NCI-H2107 (cell line): ENCODE measurements at places on chromosomes 7 and 10.

DNA sequence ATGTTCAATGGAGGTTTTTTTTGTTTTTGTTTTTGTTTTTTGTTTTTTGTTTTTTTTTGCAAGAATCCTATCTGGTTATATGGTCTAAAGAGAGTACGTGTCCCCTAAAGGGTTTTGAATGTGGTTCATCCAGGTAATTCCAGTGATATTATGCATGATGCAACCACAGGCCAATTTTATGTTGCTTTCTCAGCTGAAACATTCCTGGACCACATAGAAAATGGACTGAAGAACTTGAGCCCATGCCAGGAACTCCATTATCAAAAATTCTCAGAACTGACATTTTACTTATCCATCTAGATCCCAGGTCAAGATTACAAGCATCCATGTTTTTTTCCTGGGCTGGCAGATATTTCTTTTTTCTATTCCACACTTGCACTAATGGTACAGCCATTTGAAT, 11.5 kb upstream of the MINDY3 start:
- DNase-seq: no peak

DNA sequence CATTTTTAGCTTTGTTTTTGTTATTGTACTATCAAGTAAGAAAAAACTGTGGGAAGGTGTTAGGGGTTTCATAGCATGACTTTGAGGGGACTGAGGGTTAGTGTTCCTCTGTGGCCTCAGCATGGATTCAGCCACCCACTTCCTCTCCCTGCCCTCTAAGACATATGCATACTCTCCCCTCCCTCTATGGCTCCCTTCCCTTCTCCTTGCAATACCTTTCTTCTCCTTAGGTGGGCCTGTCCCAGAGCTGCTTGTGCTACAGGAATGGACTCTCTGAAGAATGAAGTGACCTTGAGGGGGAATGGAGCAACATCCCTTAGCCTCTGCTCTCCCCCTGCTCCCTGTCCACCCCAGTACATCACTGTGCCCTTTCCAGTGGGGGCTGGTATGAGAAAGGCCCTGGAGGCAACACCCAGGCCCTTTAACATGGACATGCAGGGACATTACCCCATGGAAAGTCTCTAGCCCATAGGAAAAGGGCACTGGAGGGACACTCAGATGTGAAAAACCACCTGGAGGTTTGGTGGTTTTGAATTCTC, 22.4 kb downstream of the CDH23 start:
- no peak for DNase-seq

DNA sequence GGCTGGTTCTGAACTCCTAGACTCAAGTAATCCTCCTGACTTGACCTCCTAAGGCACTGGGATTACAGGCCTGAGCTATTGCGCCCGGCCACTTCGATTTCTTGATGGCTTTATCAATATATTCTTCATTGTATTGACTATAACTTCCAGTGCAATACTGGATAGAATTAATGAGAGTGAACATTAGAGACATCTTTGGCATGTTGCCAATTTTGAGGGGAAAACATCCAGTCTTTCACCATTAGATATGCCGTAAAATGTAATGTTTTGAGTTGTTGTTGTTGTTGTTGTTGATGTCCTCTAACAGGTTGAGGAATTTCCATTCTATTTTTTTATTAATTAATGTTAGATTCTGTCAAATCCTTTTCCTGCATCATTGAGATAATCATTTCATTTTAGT, 578.9 kb downstream of the ZWINT start:
- no peak for DNase-seq

- no peak for DNase-seq
Observed at GRCh38 chr7:141842904-141843303, 1.6 kb upstream of the PRSS37 start.

- DNase-seq: no peak
Observed at GRCh38 chr7:46886669-46887374, 695.1 kb downstream of the TNS3 start.

- no peak for DNase-seq
Observed at GRCh38 chr10:72329290-72330068, 25.2 kb downstream of the DNAJB12 start.

DNA sequence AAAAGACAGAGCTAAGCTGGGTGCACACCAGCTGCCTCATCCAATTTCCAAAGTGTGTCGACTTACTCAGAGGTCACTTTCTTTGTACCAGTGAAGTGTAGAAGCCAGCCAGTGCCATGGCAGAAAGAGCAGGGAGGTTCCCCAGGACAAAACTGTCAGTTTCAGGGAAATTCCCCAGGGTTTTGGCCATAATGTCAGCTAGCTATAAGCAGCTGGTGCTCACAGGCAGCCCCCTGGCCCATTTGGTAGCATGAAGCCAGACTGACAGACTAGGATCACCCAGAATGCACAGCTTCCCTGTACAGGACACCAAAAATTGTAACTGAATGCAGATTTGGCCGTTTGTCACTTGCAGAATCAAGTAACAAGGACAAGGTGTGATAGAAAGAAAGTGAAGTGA, 28.6 kb downstream of the MRPL32 start:
- no peak for DNase-seq

DNA sequence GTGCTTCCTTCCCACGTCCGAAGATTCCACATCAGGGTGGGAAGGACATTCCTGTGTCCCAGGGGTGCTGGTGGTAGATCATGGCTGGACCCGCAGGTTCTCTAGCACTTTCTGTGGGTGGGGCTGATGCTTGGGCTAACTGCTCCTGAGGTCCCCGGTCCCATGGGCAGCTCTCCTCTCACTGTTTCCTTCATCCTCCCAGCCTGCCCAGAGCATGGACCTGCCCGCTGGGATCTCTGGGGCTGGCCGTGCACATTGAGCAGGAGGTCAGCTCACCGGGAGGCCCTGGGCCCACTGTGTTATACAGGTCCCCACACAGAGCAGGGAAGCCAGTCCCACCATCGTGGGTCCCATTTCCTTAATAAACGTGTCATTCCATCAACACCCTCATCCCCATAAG, 502.3 kb downstream of the TCERG1L start:
- DNase-seq: no peak

- no peak for DNase-seq
Observed at GRCh38 chr7:101690061-101690460, 61.0 kb upstream of the MYL10 start.

GRCh38 chr10:13699216-13699615, 112.5 kb downstream of the PRPF18 start:
- no peak for DNase-seq

- no peak for DNase-seq
Observed at GRCh38 chr7:54781134-54781920, 22.3 kb upstream of the SEC61G start.

DNA sequence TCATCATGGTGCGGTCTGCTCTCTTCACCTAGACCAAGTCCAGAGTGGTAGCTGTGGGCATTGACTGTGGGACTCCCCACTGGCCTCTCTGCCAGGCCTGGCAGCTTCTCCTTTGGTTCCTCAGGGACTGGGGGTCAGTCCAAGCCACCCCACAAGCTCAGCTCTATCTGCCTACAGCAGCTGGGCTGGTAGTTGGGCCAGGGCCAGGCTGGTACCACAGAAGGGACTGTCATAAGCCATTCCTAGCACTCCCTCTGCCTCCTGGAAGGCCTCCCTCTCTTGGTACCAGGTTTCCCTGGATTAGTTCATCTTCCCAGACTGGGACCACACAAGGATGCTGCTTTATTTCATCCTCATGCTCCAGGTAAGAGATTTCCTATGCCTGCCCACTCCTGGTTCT, 24.2 kb upstream of the UNC5B start:
- no peak for DNase-seq

DNA sequence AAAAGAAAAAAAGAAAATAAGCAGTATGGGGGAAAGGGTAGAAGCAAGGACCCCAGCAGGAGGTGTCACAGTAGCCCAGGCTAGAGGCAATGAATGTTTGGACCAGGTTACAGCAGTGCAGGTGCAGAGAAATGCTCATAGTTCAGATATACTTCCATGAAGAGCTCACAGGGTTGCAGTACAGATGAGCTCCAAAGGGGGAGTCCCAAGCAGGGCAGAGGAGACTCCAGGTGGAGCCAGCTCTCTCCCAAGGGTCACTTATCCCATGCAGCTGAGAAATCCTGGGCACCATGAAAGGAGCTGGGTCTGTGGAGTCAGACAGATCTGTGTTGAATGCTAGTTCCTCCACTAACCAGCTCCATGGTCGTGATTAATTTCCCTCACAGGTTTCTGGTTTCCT, 174.9 kb downstream of the C7orf25 start:
- no peak for DNase-seq
